D721Med (cell line): ENCODE measurements at places on chromosomes 2 and 18.

- no peak for DNase-seq
Observed at GRCh38 chr2:95359031-95359430, 43.5 kb upstream of the FAHD2A start.

DNA sequence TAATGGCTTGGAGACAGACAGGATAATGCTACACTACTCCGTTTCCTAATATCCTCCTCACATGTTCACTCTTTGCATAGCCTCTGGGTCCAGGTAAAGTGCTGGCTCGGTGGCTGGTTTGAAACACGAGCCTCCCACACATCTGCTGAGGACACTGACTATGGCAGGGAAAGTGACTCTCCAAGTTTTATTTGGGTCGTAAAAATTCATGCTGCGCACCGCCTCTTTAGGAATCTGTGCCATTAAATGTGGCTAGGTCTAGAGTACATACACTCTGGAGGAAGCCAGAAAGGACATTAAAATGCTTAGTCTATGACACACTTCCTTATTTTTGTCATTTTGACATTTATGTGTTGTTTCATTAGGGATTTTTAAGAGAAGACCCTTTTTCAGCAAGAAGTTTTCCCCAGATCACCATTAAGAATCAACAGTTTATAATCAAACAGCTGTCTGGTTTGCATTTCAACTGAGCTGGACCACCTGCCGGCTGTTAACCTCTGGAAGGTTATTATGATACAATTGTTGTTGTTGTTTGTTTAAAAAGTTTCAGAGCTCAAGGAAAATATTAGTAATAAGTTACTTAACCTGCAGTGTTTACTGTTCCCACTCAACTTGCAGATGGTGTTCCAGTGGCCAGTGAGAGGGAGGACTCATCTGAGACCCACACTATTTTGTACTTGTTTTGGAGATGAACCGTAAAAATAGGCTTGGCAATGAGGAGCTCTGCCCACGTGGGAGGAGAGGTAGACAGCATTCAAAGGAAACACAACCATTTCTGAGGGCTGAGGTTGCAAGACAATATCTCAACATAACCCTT lies 443.3 kb upstream of the MEIS1 start:
- no peak for DNase-seq

GRCh38 chr18:58590254-58590653 lies 38.6 kb downstream of the ALPK2 start:
- no peak for DNase-seq

- no peak for DNase-seq
Observed at GRCh38 chr2:232341739-232342126, 36.8 kb upstream of the ALPP start.

DNA sequence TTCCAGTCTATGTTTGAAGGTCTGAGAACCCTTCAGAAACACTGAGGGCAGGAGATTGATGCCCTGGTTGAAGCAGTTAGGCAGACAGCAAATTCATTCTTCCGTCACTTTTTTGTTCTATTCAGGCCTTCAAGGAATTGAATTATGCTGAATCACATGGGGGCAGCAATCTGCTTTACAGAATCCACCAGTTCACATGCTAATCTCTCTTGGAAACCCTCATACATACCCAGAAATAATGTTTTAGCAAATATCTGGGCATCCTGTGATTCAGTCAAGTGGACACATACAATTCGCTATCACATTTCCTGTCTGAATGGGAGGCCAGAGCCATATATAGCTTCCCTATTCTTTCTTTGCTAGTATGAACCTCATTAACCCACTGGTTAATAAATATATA lies 301.4 kb upstream of the CNTNAP5 start:
- DNase-seq = no peak

DNA sequence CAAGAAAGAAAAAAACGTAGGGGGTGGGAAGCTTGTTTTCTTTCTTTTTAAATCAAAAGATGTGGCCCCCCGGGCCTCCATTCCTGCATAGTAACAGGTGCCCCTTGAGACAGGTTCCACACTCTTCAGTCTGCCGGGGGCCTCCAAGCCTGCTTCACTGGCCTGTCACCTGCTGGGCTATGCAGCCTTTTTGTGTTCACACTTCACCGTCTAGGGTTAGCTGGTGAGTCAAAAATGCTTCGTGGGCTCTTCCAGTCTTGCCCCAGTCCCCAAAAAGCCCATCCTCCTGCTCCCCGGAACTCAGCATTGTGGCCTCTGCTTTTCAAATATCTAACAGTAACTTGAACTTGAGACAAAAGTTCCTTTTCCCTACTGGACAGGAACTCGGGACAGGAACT lies 67.9 kb downstream of the POLR1A start:
- DNase-seq = no peak

DNA sequence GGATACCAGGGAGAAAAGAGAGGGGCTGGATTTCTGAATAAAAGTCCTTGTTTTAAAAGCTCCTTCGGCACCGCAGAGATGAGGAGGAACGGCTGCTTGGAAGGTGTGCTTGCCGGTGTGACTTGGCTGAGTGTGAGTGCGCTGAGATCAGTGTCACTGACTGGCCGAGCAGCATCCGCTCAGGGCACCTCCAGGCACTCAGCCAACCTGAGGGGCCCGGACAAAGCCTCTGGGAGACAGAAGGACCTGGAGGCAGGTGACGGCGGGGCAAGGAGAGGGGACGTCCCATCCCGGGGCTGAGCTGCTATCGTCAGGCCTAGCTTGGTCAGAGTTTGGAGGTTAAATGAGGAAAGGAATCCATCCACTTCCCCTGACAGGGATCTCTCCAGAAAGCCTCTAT lies 16.8 kb upstream of the ALLC start:
- DNase-seq = no peak

GRCh38 chr2:19104503-19104902 lies 253.9 kb downstream of the OSR1 start:
- no peak for DNase-seq

GRCh38 chr2:213544940-213545339 lies 260.7 kb downstream of the SPAG16 start:
- no peak for DNase-seq

DNA sequence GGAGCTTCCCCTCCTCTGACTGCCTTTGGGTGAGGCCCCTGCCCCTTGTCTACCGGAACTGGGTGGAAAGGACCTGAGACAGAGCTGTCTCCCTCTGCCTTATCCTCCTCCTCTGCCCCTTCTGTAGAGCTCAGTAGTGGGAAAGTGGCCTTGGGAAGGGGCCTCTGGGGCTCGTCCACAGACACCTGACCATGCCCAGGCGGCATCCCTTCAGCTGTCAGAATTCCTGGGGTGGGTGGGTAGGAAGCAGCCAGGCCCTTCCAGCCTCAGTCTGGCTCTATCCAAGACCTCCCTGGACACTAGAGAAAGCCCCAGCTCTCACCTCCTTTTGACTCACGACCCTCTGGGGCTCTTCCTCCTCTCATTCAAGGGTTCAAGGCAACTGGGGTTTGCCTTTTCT lies 35.6 kb downstream of the B3GNT2 start:
- DNase-seq = no peak

DNA sequence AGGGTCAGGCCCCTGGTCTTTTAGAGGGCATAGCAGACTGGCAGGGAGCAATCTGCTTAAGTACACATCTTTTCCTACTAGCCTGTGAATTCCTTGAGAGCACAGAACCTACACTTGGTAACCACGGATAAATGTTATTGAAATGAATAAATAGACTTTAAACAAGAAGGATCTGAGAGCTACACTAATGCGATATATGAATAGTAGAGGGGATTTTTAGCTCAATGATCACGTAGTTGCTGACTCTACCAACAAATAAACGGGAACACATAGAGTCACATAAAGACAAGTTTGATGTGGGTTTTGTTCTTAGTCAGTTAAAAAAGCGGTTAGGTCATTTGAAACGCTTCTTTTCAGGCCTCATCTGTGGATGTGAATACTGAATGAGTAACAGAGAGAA lies 290.3 kb upstream of the CCDC68 start:
- DNase-seq = no peak

DNA sequence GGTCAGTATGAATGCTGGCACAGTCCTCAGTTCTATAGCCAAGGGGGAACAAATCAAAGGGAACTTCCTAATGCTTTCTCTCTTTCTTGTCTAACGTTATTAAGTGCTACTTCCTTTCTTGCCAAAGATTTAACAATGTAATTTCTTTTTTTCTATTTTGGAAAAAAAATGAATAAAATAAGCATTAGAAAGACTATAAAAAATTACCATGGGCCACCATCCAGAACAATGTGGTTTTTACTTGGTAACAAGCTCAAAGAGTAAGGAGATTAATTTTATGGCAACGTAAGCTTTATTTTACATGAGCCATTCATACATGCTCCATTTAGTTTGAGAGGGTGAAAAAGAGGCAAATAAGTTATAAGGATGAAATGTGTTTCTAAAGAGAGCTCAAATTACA lies 40.1 kb downstream of the SERPINE2 start:
- DNase-seq = no peak

DNA sequence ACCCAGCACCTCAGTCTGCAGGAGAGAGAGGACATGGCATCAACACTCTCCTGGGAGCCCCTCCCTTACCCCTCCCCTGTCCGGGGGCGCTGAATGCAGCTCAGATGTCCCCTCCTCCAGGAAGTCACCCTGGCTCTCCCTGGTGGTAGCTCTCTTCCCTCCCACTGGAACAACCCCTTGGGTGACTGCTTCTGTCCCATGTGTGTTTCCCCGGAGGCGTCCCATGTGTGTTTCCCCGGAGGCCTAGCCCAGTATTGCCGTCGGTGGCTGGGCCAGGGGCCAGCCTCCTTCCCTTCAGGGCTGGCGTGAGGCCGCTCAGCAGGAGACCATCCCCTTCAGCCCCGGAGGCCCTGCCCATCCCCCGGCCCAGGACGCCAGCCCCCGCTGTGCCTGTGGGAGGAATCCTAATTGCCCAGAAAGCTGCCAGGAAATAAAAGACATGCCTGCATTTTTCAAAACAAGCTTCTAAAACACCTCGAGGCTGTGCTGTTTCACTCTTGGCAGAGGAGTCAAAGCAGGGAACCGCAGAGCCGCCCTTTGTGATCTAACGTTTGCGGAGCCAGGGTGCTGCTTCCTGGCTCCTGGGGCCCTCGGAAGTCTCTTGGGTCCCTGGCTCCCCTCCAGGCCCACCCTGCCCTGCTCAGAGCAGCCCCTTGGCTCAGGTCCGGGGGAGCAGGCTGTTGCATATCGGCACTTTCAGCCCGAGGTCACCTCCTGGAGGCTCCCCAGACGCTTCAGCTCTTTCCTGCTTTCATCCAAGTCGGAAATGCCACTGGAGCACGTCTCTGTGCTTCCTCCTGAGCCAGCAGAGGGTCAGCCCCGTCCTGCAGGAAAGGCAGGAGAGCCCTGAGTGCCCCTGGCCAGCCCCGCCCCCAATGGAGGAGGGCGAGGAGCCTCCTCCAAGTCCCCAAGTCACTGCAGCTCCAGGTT lies 11.4 kb downstream of the SNED1 start:
- DNase-seq = no peak

DNA sequence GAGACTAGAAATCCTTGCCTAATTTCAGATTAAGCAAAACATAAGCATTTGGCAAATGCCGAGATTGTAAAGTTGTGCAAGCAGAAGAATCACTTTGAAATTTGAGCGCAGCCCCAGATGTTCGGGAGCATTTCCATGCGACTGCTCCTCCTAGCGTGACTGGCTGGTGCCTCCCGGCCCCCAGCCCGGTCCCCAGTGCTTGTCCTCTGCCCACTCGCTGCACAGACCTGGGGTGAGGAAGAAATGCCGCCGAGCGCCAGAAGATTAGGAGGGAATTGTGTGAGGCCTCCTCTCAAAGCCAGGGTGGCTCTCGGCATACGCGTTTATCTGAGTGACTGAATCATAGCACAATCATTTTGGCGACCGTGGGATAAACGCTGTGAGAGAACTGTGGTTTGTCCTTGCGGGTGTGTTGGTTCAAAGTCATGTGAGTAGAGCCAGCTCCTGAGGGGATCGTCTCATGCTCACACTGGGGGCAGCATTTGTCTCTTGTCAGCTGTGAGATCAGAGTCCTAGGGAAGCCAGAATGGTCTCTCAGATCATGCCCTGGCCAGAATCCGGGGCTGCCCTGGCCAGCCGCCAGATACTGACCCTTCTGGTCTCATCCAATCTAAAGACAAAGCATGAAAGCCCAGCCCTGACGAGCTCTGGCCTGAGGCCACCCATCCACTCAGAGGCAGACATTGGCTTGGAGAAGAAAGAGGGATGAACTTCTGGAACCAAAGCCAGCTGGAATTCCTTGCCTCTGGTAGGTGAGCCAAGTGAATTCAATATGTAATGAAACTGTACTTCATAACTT lies 189.3 kb downstream of the SH3RF3 start:
- DNase-seq = no peak

GRCh38 chr2:11073776-11074175 lies 81.5 kb upstream of the SLC66A3 start:
- DNase-seq = no peak

GRCh38 chr18:62738639-62739038 lies 23.3 kb downstream of the PHLPP1 start:
- no peak for DNase-seq

GRCh38 chr2:68901199-68901514 lies 30.0 kb upstream of the BMP10 start:
- DNase-seq = no peak

DNA sequence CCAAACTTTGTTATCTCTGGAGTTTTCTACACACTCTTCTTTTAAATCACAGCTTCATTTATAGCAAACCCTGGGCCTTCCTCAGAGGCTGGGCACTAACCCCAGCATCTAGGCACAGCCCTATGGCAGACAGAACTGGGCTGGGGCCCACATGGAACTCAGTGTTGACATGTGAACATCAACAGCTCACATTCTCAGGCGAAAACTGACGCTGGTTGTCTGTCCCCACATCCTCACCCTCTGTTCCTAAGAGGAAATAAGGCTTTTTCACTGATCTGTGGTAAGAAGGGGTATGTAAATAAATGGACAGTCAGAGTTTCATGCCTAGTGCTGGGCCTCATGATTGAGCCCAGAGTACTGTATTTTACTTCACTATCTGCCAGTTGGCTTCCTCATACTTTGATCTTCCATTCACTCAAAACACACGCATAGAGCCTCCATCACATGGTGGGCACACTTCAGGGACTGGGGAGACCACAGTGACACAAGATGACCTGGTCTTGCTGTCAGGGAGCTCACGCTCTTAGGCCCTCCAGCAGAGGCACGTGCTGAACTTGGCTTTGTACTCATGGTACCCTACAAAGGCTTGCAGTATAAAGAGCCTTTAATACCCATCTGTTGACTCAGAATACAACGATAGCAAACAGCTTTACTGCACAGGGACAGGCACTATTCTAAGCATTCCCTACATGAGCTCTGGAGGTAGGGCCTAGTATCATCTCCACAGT lies 43.0 kb downstream of the EFEMP1 start:
- DNase-seq = no peak

- no peak for DNase-seq
Observed at GRCh38 chr2:200051611-200051945, 96.2 kb downstream of the MAIP1 start.

DNA sequence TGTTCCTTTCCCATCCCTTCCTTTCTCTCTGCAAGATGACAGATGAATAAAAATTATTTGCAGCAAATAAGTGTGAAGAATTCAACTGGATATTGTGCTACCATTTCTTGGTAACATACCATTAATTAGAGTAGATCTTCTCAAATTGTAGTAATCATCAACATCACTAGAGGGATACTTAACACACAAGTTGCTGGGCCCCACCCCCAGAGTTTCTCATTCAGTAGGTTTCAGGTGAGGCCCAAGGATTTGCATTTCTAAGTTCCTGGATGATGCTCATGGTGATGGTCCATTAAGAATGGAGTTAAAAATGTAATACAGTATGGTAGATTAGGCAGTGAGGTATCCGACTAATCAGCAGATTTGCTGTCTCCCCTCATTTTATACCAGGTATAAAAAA lies 594.0 kb downstream of the ERBB4 start:
- DNase-seq = no peak
